Stimulated activated effector memory CD8-positive, alpha-beta T cell treated with anti-CD3 and anti-CD28 coated beads, Interleukin-12 subunit alpha, Interleukin-12 subunit beta, amount 100 ng/mL, for 72 hours (primary cell): ENCODE measurements at places on chromosomes 11 and 22.
A peak's percentile ranks its signal among the peaks of the same experiment; 100 is the strongest.

- no peak for DNase-seq
Observed at GRCh38 chr11:75011872-75012271, 23.1 kb downstream of the NEU3 start.

GRCh38 chr11:8870411-8871170, 40.4 kb upstream of the AKIP1 start:
- DNase-seq = no peak

GRCh38 chr22:21982338-21982965, at the start of gene TOP3B:
TSS of gene TOP3B (minus strand) at chr22:21982787. CDS start at chr22:21975709, 7,078 bp downstream.
- peak; percentile 84 for DNase-seq

- DNase-seq = no peak
Observed at GRCh38 chr11:76459846-76460245, 15.0 kb downstream of the EMSY start.

- no peak for DNase-seq
Observed at GRCh38 chr11:33802194-33802950, 28.1 kb upstream of the FBXO3 start.

- DNase-seq = no peak
Observed at GRCh38 chr11:60840470-60841430, 1.2 kb upstream of the CCDC86 start.

- DNase-seq = no peak
Observed at GRCh38 chr11:47188259-47188658, 2.0 kb upstream of the PACSIN3 start.

DNA sequence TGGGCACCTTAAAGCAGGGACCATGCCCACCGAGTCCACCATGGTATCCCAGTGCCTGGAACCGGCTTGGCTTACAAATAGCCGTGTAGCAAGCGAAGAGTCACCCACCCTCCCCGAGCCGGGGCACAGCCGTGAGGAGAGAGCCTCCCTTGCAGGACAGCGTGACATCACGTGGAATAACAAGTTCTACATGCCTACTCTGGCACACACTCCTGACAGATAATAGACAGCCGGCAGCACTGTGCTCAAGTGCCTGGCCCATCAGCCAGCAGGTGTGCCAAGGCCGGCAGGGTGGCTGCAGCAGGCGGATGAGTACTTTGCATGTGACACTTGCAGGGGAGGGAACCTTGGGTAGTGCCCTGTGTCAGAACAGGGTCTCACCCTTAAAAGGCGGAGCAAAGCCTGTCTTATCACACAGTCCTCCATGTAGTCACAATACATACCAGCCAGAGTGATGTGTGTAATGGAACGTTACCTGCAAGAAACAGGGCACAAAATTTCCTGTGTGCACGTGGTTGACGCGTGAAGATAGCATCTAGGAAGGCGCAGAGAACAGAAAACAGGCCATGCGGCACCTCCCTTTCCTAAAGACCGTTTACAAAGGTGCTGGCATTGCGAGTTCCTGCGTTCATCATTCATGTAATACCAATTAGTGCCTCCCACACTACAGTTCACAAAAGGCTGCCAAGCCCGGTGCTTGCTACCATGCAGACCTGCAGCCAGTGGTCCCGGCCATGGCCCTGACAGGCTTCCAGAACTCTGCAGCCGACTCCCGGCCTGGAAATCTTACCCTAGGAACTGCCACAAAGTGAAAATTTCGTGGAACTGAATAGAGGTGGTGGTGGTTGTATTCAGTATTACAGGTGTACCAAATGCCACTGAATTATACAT, 16.4 kb downstream of the TOM1 start:
- DNase-seq = no peak

DNA sequence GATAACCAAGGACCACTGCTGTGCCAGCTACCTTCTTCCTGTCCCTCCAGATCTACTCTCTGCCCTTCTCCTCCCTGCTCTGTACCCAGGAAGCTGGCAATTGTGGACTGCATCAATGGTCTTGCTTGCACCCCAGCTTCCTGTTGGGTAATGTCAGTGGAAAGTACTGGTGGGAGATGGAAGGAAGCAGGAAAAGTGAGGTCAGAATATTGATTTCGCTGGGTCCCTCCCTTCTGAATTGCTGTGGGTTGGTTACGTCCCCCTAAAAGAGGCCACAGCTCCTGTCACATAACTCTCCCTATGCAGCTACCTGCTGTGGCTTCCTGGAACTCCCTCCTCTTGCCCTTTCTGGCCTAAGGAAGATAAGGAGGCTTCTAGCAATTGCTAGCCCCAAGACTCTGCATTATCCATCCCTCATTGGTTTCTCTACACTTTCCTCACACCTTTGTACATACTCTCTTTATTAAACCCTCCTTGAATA, 81.2 kb downstream of the RASSF10 start:
- no peak for DNase-seq

DNA sequence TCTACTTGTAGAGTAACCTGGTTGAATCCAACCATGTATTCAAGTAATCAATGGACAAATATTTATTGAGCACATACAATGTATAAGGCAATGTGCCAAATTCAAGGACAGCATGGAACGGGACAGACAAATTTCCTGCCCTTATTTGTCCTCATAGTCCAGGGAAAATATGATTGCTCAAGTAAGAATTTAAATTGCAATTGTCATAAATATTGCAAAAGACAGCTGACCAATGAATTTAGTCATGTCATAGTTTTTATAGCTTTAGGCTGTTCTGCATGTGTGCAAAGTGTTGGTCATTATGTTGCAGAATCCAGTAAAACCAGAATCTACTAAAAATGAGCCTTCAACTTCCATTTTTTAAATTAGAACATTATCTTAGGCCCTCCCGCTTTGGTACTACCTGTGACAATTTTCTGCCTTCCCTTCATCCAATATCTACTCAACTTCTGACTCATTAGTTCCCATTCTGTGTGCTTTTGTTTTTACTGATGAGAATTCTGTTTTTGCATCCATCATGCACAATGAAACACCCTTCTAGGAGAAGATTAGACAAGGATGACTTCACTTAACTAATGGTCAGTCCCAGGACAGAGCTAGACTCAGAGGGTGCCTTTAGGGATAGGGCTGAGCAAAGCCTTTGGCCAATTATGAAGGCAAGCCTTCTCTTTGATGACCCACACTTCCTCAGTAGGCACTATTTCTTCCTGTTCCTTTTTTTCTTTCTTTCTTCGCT, 45.8 kb upstream of the FIBIN start:
- DNase-seq = no peak

- DNase-seq = no peak
Observed at GRCh38 chr22:17368144-17368543, 1.1 kb upstream of the CECR2 start.

DNA sequence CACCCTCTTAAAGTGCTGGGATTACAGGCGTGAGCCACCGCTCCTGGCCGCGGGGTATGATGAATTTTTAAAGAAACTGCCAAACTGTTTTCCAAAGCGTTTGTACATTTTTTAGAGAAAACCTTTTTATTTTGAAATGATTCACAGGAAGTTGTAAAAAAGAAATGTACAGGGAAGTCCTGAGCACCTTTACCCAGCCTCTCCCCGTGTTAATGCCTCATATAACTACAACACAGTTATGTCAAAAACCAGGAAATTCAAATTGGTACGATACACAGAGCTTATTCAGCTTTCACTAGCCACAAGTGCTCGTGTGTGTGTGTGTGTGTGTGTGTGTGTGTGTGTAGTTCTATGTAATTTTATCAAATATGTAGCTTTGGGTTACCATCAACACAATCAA, 7.0 kb upstream of the FAM118A start:
- no peak for DNase-seq

DNA sequence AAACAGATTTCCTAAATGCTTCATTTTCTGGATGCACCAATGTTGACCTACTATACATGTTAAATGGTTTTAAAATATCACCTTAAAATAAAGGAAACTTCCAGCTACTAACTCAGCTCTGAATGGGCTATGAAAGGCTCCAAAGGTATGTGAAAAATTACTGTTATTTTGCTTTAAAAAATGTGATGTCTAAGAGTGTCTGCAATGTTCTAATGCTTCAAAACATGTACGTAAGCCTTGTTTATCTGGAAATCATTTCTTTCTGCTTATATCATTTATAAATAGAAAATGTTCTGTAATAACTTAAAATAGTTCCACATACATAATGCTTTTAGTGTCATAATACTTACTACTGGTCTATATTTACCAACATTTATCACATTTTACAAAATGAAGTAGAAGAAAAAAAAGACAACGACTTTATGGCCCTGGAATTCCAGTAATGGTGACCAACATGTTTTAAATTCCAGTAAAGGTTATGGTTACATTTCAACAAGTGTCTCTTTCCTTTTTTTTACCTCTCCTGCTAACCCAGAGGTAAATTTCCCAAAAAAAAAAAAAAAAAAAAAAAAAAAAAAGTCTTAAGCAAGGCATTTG, 2.5 kb downstream of the BDNF start:
- no peak for DNase-seq

- DNase-seq = no peak
Observed at GRCh38 chr11:76788661-76789442, 5.7 kb downstream of the TSKU start.

DNA sequence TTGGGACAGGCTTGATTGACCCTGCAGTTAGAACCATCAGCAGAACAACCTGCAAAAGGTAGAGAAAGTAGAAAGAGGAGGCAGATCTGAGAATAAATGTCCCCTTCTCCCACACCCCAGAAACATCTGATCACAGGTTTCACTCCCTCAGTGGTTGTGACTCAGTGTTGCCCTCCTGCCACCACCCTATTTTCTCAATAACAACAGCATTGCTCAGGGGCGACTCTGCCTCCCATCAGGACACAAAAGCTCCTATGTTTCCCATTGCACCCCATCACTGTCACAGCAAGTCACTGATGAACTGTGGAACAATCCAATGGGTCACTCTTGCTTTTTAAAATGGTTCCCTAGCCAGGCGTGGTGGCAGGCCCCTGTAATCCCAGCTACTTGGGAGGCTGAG, 110.2 kb downstream of the RASSF10 start:
- DNase-seq = no peak

DNA sequence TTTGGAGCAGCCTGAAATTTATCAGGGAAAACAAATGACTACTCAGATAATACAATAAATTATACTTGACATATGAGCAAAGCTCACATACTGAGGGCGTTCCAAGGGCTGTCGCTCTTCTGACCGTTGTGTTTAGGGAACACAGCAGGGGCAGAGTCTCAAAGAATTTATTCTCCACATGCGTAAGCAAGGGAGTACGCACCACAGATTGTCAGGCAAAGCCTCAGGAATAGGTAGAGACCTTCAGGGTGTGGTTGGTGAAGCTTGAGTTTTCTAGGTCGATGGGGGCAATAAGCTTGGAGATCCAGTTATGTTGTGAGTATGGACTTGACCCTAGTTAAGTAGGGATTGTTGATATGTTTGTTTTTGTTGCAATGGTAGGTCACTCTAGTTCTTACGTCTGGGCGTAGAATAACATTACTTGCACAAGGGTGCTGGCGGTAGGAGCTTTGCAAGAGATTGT, 830 bp downstream of the ACAT1 start:
- DNase-seq = no peak

GRCh38 chr11:746289-747157, 741 bp upstream of the TALDO1 start:
- peak; percentile 52 for DNase-seq

- DNase-seq = no peak
Observed at GRCh38 chr11:100640646-100641045, 46.4 kb upstream of the ARHGAP42 start.

GRCh38 chr22:20130319-20130718, 1.3 kb upstream of the ZDHHC8 start:
- DNase-seq = no peak

DNA sequence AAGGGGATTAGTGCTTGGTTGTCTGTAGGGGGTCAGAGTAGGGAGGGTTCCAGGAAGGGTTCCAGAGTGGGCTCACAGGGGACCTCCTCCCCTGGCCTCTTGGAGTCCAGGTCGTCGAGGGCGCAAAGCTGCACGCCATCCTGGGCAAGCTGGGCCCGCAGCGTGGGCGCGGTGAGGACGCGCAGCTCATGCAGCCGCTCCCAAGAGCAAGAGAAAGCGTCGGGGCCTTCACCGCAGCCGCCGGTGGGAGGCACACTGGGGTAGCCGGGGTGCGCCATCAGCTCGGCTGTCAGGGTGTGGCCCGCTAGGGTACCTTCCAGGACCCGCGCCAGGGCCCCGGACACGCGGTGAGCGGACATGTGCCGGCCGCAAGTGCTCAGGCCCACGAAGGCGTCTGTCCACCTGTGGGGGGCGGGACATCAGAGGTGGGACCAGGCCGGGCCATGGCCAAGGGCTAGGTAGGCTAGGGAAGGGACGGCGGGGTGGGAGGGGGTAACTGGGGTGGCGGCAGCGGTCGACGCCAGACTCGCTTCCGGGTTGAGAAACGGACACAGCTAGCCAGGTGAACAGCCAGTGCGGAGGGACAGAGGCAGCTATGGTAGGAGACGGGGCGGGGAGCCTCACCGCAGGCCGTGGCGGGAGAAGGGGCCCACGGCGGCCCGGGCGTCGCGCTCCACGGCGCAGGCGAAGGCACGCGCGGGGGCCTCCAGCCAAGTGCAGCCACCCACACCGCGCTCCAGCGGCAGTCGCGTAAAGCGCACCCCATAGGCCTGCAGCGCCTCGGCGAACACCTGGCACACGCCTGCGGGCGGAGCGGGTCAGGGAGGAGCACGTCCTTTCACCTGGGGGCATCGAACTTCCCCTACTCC, 1.2 kb downstream of the YDJC start:
- no peak for DNase-seq

DNA sequence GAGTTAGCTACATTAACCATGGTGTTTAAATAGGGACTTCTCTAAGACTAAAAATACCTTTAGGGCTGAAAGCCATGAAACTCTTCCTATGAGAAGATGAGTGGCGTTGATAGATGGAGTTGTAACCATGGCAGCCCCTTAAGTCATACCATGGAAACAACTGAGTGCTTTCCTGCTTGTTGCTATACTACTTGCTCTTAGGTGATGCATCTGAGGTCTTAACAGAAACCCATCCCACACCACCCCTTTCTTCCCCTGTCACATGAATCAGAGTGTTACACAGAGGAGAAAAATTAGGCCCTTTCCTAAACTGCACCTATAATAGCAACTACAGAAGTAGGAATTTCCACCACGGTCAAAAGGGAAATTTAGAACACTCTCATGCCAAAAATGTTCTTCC, 64.3 kb upstream of the ZC3H12C start:
- no peak for DNase-seq

DNA sequence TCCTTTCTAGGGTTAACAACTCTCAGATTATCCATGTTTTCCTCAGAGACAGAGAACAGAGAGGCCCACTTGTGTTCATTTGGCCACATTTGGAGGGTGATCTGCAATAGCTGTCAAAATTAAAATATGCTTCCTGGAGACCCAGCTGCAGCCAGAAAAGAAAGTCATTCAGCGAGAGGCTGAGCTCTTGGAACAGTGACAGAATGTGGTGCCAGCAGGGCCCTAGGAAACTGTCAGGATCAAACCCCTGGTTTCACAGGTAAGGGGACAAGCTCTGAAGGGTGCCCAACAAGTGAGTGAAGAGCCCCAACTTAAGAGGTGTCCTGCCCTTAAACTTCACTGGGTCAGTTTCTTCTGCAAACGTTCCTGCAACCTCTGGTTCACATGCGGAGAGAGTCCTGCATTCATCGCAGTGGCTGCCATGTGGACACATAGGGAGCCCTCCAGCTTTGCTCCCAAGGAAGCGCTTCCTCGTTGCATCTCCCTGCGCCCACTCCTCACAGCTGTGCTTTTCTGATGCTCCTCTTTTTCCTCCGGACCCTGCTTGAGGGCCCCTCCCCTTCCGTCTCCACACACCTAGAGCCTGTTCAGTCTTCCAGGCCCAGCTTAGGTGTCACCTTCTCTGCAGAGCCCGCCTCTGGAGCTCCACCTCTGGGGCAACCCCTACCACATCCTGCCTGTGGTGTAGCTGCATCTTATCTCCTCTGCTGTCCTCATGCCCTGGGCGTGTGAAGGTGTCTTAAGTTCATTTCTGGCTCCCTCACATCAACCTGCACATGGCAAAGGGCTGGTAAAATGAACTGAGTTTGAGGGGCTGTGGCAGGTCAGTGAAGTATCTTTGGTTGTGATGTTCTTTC, 3.9 kb downstream of the UCP3 start:
- DNase-seq = peak; percentile 49

- DNase-seq = no peak
Observed at GRCh38 chr22:43377896-43378704, 33.7 kb upstream of the MPPED1 start.
